ENCODE measurements at places on chromosomes 1 and 21.
A peak's percentile ranks its signal among the peaks of the same experiment; 100 is the strongest.

DNA sequence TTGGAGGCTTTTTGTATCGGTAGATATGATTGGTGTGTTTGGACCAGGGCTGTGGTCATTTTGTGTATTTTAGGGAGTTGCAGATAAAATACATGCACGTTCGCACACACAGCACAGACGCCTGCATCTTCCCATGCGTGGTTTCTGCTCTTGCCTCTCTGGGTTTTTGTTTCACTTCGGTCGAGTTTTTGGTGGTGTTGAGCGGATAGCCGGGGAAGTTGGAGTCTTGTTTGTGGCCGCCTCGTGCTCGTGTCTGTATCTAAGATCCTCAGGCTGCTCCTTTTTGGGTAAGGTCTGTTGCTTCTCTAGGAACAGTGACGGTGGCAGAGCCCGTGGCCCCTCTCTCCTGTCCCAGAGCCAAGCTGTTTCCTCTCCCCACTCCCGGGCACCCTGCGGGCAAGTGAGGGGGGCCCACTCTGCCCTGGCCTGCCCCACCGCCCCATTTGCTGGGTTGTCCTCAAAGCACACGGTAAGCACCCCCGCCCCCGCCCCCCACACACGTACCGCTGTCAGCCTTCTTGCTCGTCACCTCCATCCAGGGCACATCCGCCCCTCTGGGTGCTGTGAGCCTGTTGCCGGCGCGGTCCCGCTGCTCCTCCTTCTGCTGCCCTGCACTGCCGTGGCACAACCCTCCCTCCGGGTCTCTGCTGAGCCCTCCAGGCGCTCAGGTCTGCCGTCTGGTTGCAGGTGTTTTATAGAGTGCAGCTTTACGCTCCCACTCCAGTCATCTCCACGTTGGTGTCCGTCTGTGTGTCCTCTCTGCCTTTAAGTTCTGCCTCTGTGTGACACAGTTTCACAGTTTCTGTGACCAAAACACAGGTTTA lies 51.9 kb downstream of the AGPAT3 start:
- no peak for DNase-seq

GRCh38 chr1:207851696-207852095 lies 59.2 kb downstream of the CD34 start:
- DNase-seq = no peak

GRCh38 chr1:31215065-31215570 lies 24.6 kb downstream of the NKAIN1 start:
- DNase-seq = no peak

DNA sequence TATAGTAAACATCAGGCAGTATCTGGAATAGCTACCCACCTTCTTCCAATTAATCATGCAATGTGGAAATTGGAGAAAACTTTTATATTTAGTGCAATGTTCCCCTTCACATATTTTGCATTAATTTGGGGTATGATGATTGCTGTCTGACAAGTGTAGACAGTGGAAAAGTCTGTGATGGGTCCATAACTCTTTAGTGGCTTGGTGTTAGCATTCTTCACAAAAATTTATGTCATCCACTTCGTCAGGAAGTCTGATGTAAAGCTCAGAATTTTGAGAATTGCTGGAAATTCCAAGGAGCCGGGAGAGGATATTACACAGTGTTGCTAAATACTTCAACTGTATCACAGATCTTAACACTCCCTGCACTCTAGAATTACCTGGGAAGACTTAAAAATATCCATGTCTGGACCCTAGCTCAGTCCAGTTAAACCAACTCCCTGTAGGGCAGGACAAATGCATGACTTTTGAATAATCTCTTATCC lies 549.7 kb upstream of the PLXNA2 start:
- no peak for DNase-seq

- DNase-seq = peak; percentile 51
These were observed 19.7 kb upstream of the PGBD2 start for GRCh38 chr1:248886237-248886895.

DNA sequence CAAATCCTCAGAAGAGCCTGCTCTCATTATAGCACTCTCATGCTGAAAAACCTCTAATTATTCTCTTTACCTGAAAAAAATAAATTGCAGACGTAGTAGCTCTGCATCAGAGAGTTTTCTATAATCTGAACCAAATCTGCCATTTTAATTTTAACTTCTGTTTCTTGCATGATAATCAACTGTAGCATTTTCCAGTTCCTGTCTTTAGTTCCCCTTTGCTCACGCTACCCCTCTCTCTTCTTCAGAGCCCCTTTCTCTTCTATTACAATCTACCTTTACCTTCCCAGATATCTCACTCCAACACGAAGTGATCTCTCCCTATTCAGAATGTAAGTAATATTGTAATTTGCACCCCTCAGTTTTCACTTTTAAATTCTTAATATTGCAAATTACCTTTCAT lies 31.4 kb downstream of the FMO1 start:
- DNase-seq = no peak

- DNase-seq = no peak
These were observed 322.6 kb downstream of the RGS7 start for GRCh38 chr1:241034203-241034936.

- no peak for DNase-seq
These were observed 3.1 kb upstream of the SHISA4 start for GRCh38 chr1:201885531-201886075.

DNA sequence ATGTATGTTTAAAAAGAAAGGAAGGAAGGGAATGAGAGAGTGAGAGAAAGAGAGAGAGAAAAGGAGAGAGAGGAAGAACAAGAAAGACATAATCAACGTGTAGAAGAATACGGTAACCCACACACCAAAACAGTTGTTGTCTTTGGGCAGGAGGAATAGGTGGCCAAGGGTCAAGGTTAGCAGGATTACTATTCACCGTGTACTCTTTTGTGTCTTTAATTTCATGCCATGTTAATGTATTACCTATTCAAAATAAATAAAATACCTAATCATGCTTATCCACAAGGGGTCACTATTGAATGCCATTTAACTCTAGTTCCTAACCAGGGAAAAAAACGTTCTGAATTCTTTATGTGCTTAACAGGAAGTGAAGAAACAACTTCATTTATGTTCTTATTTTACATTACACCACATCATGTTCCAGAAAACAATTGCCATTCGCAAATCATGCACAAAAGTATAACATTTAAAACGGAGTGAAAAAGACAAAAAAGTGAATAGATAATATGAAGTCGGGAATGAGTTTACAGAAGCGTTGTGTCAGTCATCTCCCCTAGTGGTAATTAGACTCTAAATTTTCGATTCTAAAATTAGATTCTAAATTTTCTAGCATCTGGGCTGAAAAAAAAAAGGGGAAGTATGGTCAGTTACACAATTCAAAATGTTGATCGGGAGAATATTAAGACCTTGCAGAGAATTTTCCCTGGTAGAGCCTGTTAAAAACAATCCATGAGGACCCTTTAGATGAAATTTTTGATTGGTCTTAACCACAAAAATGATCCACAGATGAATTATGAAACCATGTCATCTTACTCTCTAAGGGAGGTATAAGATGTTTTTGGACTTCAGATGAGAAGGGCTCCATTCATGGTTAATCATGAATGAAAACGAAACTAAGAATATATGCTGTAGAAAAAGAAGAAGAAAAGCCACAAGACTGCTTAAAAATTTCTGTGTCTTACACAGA lies 700 bp upstream of the KMO start:
- DNase-seq = peak; percentile 78

- peak; percentile 64 for DNase-seq
These were observed 693 bp downstream of the RAB4A start for GRCh38 chr1:229271448-229272159.

- DNase-seq = no peak
These were observed 165.0 kb downstream of the GLUL start for GRCh38 chr1:182226618-182227017.

DNA sequence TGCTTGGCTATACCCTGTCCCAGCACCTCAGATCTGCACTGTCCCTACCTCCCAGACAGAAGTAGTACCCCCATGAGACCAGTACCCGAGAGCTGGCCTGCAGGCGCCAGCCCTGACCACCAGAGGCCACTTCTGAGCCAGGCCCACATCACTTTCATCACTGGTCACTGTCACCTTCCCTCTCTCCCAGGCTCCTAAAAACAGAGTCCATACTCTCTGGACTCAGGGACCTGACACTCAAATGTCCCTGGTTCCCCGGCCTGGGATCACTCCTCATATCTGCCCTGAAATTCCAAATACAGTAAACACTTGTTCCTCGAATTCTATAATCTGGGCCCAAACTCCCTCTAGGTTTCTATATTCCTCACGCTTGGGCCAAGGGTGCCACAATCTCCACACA lies 18.7 kb downstream of the TMEM53 start:
- peak; percentile 67 for DNase-seq

- DNase-seq = no peak
These were observed 16.2 kb downstream of the MFSD2A start for GRCh38 chr1:39971138-39971537.

DNA sequence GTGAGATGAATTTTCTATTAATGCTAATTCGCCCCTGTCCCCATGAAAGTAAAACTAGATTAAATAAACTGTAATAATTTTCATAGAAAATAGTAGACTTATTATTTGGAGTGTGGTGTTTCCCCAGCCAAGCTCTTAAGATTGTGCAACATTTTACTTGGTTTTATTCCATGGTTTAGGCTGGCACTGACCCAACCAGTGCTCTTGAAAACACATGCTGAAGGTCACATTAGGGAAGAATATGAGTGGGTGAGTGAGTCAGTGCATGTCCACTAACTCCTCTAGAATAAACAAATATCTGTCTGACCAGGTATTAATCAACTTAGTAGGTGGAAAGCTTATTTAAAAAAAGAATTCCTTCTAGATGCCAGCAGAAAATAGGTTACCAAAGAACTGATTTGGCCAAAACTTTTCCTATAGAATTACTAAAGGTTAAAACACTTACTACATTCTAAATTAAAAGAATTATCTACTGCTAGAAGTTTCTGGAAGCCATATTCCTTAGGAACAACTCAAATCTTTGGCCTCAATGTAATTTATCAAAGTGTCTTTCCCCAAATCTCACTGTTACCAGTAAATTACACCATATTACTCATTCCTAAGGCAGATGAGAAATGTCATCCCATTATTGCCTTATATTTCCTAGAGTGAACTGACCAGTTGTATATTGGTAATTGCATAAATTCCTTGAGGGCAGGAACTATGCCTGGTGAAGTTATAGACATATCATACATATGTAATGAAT lies 89.7 kb upstream of the RGS1 start:
- peak; percentile 97 for DNase-seq

DNA sequence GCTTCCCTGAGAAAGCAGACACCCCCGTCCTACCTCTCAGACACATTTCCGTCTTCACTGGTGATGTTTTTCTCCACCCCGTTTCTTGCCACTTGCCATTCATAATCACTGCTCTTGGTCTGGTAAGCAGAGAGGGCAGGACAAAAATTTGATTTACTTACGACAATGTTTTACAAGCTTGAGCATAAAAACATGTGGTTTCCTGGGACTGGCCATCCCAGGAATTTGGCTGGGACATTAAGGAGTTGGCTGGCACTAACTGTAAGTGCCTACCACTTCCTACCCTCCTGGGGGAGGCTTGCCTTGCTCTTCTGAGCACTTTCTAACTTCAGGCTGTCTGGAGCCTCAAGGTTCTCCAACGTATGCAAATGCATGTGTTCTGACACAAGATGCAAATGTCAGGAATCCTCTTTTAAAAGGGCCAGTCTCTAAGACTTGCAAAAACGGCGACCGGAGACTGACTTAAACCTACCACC lies 24.2 kb downstream of the ZBTB18 start:
- peak; percentile 20 for DNase-seq

GRCh38 chr1:201019321-201019977 lies 4.1 kb downstream of the KIF21B start:
- peak; percentile 15 for DNase-seq

- no peak for DNase-seq
These were observed 18.3 kb downstream of the PBX1 start for GRCh38 chr1:164577291-164577690.

GRCh38 chr1:36411674-36412648 lies 14.3 kb upstream of the LSM10 start:
- no peak for DNase-seq

- DNase-seq = no peak
These were observed 12.0 kb upstream of the WNT3A start for GRCh38 chr1:227994632-227995300.

DNA sequence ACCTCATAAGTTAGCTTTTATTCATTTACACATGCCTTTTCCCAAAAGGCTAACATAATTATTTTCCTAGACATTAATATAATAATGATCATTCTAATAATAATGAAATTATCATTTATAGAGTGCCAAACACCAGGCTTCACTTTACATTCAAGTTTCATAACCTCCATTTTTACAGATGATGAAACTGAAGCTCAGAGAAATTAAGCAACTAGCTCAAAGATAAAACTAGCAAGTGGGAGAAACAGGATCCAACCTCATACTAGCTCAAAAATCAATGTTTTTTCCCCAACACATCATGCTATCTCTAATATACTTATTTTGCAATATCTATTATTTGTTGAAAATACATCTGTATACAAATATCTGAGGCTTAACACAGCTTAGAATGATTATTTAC lies 14.0 kb downstream of the LPGAT1 start:
- no peak for DNase-seq

DNA sequence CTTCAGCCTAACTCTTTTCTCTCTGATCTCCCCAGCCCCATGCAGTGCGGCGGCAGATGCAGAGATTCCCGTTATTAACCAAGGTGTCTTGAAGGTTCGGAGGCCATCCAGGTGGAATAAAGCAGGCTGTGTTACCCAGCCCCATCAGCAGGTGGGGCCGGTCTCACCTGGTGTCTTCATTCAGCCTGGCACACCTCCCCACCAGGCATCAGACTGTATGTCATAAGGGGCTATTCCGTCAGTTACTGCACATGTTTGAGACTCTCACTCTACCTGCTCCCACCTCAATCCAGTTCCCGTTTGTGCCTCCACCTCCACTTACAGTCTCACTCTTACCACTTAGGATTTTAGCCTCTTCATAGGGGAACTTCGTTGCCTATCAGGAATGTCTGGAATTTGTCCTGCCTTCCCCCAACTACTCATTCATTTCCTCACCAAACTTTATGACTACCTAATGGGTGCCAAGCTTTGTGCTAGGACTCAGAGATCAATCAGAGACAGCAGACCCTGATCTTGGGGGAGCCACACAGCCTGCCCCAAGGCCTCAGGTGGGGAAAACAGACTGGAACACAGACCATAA lies 170.2 kb downstream of the PLPP3 start:
- no peak for DNase-seq

- DNase-seq = peak; percentile 63
These were observed at the start of gene ADGRL4 for GRCh38 chr1:79006564-79006963. Gene ADGRL4, minus strand, starts transcription at chr1:79006730. Its CDS starts 76 bp downstream, at chr1:79006654.

- peak; percentile 83 for DNase-seq
These were observed 69.2 kb upstream of the WLS start for GRCh38 chr1:68301471-68302001.

- DNase-seq = no peak
These were observed 54.7 kb downstream of the CD2 start for GRCh38 chr1:116808848-116809508.

GRCh38 chr1:233360525-233361102 lies 33.1 kb downstream of the MAP3K21 start:
- no peak for DNase-seq

GRCh38 chr1:170410401-170411166 lies 121.4 kb upstream of the GORAB start:
- peak; percentile 83 for DNase-seq

GRCh38 chr1:176643536-176643935 lies 180.6 kb downstream of the PAPPA2 start:
- DNase-seq = peak; percentile 71

GRCh38 chr1:44905276-44905675 lies 62.2 kb upstream of the PTCH2 start:
- no peak for DNase-seq

All from foreskin fibroblast (primary cell).